Stimulated activated CD8-positive, alpha-beta memory T cell treated with anti-CD3 and anti-CD28 coated beads, Interleukin-12 subunit alpha, Interleukin-12 subunit beta, amount 100 ng/mL, for 4 hours (primary cell): ENCODE measurements at places on chromosomes 5 and 9.

GRCh38 chr9:125446561-125447094, 185.0 kb downstream of the GAPVD1 start:
- DNase-seq, result no peak

DNA sequence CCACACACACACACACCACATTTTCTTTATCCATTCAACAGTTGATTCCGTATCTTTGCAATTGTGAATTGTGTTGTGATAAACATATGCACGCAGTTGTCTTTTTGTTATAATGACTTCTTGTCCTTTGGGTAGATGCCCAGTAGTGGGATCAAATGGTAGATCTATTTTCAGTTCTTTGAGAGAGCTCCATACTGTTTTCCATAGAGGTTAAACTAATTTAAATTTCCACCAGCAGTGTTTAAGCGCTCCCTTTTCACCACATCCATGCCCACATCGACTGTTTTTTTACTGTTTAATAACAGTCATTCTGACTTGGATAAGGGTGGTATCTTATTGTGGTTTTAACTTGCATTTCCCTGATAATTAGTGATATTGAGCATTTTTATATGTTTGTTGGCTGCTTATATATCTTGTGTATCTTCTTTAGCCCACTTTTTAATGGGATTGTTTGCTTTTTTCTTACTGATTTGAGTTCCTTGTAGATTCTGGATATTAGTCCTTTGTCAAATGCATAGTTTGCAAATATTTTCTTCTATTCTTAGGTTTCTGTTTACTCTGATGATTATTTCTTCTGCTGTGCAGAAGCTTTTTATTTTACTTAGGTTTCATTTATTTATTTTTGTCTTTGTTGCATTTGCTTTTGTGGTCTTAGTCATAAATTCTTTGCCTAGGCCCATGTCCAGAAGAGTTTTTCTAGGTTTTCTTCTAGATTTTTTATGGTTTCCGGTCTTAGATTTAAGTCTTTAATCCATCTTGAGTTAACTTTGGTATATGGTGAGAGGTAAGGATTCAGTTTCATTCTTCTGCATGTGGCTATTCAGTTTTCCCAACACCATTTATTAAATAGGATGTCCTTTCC, 82.4 kb downstream of the SH3RF2 start:
- DNase-seq, result no peak

DNA sequence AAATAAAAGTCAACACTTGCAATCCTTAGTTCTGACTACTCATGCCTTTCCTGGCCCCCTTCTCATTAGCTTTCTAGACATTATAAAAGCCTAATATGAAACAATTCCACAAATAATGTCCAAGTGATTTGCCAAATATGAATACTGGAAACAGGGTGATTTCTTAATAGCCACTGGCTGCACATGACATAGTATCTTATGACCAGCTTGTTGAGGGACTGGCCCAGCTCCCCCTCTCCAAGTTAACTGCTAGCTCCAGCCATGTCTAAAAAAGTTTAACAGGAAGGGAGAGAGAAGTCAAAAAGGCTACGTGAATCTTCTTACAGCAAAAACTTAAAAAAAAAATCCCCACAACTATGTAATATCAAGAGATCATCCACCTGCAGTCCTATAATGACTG, 1.5 kb downstream of the CERT1 start:
- DNase-seq, result no peak

GRCh38 chr5:6379246-6379645, 899 bp upstream of the MED10 start:
- DNase-seq, result no peak

DNA sequence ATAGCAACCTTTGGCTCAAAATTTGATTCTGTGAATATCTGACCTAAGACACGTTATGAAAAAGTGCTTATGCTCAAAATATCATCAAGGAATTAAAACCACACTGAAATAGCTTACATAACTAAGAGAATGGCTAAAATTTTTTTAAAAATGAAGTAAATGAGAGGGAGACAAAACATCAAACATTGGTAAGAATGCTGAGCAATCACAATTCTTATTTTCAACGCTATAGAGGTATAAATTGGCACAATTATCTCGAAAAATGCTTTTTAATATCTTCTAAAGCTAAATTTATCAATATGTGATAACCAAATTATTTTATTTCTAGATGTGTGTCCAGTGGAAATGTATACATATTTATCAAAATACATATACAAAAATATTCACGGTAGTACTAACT, 381.3 kb downstream of the ANXA1 start:
- DNase-seq, result no peak

GRCh38 chr5:142720641-142721271, 34.9 kb upstream of the FGF1 start:
- no peak for DNase-seq
